ENCODE measurements at places on chromosomes 12 and 14.

- DNase-seq, result peak; percentile 85
These were observed 243.2 kb downstream of the CACNA1C start for GRCh38 chr12:2295941-2296461.

DNA sequence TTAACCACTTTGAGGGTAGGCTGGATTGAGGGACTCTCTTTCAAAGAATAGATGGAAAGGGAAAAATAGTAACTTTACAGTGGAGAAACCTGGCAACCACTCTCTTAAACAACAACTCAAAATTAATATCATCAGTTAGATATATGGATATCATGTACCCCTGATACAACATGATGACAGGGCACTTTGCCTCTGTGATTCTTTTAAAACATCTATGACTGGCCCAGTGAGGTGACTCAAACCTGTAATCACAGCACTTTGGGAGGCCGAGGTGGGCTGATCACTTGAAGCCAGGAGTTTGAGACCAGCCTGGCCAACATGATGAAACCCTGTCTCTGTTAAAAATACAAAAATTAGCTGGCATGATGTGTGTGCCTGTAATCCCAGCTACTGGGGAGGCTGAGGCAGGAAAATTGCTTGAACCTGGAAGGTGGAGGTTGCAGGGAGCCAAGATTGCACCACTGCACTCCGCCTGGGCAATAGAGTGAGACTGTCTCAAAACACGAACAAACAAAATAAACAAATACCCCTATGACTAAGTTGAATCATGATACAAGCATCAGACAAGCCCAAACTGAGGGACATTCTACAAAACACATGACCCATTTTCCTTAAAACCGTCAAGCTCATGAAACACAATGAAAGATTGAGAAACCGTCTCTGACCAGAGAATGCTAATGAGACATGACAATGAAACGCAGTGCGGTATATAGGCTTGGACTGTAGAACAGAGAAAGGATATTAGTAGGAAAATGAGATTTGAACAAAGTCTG lies 26.4 kb upstream of the SLC7A8 start:
- DNase-seq, result no peak

- DNase-seq, result peak; percentile 39
These were observed 71.9 kb upstream of the GNPNAT1 start for GRCh38 chr14:52863334-52863700.

- no peak for DNase-seq
These were observed 142.7 kb downstream of the BCL11B start for GRCh38 chr14:99129211-99129696.

DNA sequence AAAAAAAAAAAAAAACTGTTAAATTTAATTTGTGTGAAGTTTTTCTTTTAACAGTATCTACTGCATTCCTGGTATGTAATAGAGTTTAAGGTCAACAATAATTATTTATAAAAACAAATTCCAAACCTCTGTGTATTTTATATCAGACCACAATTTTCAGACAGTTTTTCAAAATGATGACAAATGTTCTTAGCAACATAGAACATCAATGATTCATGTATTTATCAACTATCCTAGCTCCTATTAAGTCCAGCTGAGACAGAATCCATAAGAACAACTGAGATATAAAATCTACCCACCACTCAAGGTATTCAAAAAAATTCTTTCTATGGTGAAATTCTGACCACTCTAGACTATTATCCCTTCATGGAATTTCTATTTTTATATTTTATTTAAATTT lies 144.5 kb downstream of the EPS8 start:
- DNase-seq, result peak; percentile 49

DNA sequence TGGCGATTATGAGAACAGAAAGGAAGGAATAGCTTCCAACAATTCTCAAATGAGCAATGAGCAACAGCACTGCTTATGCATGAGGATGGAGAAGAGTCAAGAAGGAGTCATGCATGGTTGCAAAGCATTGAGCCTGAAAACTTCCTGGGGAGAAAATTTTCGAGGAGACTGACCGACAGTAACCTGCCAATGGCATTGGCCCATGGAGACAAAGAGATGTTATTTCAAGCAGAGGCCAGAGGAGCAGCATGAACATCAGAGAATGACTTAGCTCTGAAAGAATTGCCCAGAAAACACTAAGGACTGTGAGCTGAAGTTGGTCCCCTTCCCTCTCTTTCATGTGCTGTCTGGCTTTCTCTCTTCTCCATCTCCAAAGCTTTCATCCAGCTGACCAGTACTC lies 343.4 kb downstream of the ADAMTS20 start:
- DNase-seq, result peak; percentile 60

DNA sequence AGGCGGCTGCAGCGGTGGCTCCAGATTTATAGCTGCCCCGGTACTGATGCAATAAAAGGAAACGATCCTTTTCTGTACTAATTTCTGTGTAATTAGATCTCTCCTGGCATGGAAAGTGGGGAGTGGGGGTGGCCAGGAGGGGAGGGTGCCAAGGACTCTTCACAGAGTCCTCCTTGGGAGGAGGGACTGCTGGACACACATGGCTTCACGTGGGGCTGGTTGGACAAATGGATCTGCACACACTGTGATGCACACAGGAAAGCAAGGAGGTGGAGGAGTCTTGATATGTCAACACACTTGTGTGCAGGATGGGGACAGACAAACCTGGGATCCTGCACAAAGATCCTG lies 23.8 kb upstream of the ATP5MC2 start:
- no peak for DNase-seq

Data from fibroblast of skin of right biceps (primary cell).